Foreskin fibroblast (primary cell): ENCODE measurements at places on chromosomes 2 and 18.

GRCh38 chr2:136057802-136058140 is 60.2 kb downstream of the CXCR4 start:
- DNase-seq, result no peak

- peak; percentile 82 for DNase-seq
Observed at GRCh38 chr2:187552828-187553681, 1.2 kb downstream of the TFPI start.

GRCh38 chr2:54106631-54107454 is 8.6 kb upstream of the ACYP2 start:
- peak; percentile 80 for DNase-seq

DNA sequence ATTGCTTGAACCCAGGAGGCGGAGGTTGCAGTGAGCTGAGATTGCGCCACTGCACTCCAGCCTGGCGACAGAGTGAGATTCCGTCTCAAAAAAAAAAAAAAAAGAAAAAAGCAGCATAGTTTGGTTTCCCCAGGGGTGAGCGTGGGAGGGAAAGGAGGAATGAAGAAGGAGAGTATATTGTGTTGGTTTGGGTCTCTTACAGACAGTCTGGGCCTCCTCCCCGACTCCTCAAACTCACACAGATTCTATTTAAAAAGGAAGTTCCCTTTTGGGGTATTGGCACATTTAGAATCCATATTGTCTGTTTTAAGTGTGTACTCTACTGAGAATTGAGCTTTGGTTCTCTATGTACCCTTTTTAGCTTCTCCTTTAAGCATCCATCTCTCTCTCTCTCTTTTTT is 27.4 kb upstream of the SLC20A1 start:
- DNase-seq, result no peak

GRCh38 chr2:121362774-121363173 is 77.8 kb upstream of the TFCP2L1 start:
- DNase-seq, result no peak
